ENCODE measurements at places on chromosomes 5 and 9.

DNA sequence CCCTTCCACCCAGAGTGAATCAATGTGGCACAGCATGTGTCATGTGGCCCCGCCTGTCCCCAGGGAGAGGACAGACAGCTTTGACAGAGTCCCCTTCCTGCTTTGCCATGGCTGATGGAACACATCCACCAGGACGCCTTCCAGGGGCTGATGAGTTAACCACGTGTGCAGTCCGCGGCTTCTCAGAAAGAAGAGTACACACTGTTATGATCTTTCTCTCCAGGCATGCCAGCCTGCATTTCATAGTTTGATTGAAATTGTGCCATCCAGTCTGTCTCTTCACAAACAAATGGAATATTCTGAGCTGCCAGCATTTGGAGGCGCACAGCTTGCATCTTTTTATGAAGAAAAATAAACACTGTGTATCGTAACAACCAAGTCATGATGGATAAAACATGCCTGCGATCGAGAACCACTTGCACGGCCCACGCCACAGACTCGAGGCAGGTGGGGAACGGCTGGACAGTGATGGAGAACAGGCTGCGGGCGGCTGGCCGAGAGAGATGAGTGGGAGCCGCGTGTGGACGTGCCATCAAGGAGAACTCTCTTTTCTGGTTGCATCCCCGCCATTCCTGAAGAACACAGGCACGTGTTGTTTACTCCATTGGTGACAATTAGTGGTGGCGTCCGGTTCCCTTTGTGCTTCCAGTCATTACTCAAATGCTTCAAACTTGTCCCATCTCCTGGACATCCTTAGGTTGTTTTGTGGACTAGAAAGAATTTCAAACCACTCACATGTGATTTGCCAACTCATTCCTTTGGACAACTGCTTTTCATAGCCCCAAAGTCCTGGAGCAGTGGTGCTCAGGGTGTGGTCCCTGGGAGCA, 220.2 kb downstream of the AGTPBP1 start:
- no peak for DNase-seq

DNA sequence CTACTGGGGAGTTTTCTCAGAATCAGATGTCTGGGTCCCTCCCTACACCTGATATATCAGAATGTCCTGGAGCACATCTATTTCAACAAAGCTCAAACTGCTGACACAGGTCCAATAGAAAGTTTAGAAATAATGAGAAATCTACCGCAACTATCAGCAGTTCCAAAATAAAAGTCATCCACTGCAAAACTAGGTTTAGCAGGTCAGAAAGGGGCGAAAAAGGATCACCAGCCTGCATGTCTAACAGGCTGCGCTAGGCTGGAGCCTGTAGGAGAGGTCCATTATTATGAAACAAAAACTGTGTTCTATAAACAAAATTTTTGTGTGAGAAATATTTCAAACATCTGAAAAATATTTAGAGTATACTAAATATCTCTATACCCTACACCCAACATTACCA, 84.1 kb upstream of the RNF38 start:
- DNase-seq, result no peak

- no peak for DNase-seq
These were observed 24.2 kb downstream of the NANS start for GRCh38 chr9:98080780-98081179.

GRCh38 chr9:101438523-101438922, 2.9 kb upstream of the ALDOB start:
- no peak for DNase-seq

DNA sequence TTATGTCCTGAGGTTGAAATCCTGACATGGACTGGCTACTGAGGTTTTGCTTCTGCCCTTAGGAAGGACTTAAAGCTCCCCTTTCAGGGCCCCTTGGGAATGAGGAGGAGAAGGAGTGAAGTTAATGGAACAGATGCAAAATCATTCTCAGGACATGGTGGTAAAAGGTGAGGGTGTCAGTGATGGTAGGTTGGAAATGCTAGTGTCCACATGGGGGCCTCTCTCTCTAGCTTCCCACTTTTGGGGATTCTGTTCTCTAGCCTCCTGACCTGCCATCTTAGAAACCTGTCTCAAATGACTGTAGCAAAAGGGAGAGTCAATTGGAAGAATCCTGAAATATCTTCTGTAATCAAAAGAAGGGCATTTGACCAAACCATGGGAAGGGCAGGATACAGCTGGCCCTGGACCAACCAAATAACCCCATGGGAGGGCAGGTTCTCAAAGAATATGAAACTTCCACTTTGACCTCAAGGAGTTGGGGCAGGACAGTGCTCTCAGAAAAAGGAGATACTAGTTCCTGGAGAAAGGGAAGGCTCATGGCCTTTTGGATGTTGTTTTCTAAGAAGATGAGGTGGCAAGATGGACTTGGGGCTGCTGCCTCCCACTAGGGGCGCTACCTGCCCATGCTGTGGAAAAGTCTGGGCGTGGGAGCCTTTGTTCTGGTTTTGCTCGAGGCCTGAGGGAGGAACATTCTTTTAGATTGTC, 21.2 kb upstream of the MLANA start:
- no peak for DNase-seq

DNA sequence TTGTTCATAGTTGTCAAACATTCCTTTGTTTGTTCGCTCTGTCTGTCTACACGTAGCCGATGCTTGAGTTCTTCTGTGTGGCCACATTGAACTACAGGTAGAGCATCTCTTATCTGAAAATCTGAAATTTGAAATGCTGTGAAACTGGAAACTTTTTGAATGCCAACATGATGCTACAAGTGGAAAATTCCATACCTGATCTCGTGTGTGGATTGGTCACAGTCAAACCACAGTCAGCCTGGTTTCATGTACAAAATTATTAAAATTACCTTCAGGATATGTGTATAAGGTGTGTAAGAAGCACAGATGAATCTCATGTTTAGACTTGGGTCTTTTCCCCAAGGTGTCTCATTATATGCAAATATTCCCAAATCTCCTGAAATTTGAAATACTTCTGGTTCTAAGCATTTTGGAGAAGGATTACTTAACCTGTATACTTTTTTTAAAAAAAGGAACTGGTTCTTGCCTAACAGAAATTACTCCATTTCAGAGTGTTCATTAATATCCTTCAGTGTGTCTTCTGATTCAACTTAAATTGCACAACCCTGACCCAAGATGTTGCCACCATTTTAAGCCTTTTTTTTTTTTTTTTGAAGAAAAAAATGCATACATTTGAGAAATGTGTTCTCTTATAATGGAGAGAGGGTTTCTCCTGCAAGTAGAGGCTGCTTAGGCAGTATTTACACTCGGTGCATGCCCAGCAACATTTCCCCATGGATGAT, 254.3 kb downstream of the MAST4 start:
- DNase-seq, result no peak

- DNase-seq, result no peak
These were observed 435.5 kb downstream of the CAAP1 start for GRCh38 chr9:26457151-26457550.

DNA sequence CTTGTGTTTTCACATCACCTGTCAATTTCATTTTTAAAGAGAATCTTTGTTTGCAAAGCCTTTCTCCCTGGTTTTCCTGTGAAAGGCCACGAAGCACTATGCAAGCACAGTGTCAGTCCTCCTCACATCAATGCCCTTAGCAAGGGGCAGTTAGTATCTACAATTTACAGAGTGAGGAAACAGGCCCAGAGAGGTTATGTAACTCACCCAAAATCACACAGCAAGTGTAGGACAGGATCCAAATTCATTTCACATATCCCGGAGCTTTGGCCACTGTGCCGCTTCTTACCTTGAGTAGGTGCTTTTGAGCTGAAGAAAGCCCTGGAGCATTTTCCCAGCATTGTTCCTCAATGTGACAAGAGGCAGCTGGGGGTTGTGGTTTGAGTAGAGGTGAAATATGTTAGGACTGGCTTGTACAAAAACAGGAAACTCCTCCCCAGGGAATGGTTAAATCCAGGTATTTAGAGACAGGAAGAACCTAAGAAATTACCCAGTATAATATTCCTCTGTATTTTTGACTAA, 283.8 kb downstream of the NTRK2 start:
- no peak for DNase-seq

- no peak for DNase-seq
These were observed 664.0 kb downstream of the TLE4 start for GRCh38 chr9:80235752-80236151.

GRCh38 chr5:129717751-129718310, 30.1 kb upstream of the MINAR2 start:
- no peak for DNase-seq

DNA sequence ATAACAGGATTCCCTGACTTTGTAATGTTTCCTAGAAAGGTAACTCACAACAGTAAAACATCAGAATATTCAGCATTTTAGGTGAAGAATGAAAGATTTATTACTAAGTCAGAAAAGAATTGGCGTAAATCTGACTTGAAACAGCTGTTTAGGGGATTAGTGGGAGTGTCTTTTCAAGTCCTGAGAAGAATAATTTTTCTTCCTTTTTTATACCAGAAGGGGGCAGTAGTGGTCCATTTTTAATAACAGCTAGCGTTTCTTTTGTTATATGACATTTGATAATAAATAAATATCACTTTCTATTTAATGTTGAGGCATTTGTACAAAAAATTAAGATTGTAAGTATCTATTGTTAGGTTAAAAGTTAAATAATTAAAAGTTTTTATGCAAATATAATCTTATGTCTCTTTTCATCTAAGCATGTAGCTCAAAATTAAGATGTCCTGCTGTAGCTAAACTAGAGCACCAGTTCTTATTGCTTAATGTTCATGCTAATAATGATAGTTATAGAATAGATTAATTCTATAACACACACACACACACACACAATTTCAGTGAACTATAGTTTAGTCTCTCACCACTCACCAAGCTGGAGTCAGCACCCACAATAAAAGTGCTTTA, 258.7 kb upstream of the ARRDC3 start:
- DNase-seq, result no peak

Measured in lower lobe of right lung (tissue), 2 donors.